Fibroblast of skin of left biceps (primary cell): ENCODE measurements at places on chromosomes 5 and 9.

- DNase-seq, result no peak
Observed at GRCh38 chr5:137221943-137222342, 277.2 kb downstream of the SPOCK1 start.

GRCh38 chr5:79423296-79423695 lies 90.6 kb downstream of the HOMER1 start:
- DNase-seq, result peak; percentile 15

GRCh38 chr5:141821430-141821925 lies 56.7 kb downstream of the PCDH1 start:
- DNase-seq, result peak; percentile 94

- DNase-seq, result peak; percentile 45
Observed at GRCh38 chr5:75335952-75336614, 937 bp upstream of the HMGCR start.

DNA sequence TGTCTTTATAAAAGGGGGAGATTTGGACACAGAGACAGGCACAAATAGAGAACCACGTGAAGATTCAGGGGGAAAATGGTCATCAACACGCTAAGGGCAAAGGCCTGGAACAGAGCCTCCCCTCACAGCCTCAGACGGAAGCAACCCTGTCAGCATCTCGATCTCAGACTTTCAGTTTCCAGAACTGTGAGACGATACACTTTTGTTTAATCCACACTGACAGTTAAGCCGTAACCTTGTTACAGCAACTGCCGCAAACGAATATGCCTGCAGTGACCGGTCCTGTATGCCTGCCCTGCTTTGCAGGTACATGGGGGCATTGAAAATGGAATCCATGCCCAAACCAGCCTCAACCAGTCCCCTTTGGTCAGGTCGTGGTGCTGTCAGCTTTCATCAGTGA lies 139.5 kb downstream of the ATPSCKMT start:
- no peak for DNase-seq

DNA sequence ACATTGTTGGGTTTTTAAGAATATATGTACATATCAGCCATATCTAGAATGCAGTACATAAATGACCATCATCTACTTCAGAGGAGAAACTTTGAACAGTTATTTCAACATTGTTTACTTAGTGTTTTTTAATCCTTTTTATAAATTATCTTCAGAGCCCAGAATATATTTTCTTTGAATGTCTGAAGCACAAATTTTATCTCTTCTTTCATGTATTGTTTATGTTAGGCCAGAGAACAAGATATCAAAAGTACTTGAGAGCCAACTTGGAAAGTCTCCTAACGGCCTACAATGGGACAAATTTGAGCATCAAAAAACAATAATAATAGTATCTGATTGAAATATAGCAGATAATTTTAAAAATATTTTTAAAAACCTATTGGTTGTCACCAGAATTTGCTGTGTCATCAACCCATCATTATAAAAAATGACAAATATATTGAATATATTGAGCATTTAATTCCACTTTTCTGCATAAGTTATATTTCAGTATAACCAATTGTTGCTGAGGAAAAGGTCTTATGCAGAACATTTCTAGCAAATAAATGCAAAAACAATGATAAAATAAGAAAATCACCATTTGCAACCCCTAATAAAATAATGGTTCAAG lies 67.5 kb upstream of the CCNG1 start:
- no peak for DNase-seq
